ENCODE measurements at places on chromosomes 3 and 15.
A peak's percentile ranks its signal among the peaks of the same experiment; 100 is the strongest.

- no peak for DNase-seq
Observed at GRCh38 chr15:45662375-45662774, 27.5 kb downstream of the SQOR start.

DNA sequence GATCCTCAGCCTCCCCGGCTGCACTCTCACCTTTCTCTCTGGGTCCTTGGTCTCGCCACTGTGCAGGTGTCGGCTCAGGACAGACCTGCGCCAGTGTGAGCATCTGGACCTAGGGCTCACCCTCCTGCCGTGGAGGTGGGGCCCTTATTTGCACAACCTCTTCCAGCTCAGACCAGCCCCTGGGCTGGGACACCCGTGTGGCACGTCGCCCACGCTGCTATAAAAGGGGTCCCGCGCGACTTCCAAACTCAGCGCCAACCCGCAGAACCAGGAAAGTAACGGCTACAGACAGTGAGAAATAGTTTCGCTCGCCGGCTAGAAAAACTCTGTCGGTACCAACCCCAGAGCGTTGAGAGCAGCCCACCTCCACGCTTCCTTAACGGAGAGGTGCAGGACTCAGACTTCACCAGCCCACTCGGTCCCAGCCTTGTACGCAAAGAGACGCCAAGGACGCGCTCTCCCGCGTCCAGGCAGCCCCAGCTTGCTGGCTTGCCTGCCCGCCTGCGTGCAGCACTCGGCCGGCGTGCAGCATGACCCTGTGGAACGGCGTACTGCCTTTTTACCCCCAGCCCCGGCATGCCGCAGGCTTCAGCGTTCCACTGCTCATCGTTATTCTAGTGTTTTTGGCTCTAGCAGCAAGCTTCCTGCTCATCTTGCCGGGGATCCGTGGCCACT lies at the start of the genes DUOX2 and DUOXA2:
Gene DUOX2, minus strand, starts transcription at position 97 of the 675 bp plus-strand sequence. CDS start 761 bp downstream, outside the sequence.
Gene DUOXA2, plus strand, starts transcription at position 251 of the 675 bp plus-strand sequence. Its CDS starts 280 bp downstream, at position 531.
- DNase-seq = no peak

DNA sequence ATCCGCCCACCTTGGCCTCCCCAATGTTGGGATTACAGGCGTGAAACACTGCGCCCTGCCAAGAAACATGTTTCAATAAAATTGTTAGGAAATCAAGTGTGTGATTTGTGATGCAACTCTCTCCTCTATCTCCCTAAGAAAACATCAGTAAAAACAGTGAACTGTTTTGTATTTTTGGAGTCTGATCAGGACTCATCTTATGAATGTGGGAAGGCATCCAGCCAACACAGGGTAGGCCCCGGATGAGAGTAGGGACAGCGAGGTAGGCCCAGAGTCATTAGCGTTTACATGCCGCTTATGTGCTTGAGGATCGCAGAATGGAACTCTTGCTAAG lies 884 bp upstream of the GLYCTK start:
- no peak for DNase-seq

DNA sequence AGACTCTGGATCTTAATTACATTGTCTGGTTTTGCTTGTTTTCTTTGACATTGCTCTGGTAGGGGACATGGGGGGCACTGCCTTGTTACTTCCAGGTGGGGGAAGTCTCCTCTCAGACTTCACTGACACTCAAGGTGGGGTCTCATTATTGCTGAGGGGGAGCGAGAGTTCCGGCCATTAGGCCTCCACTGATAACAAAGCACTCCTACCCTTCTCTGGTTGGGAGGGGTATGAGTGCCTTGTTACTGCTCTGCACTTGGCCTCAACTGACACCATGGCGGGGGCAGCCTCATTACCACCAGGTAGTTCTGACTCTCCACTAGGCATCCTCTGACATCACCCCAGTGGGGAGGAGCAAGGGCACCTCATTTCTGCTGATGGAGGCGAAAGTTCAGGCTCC lies 25.7 kb downstream of the SH3GL3 start:
- no peak for DNase-seq

DNA sequence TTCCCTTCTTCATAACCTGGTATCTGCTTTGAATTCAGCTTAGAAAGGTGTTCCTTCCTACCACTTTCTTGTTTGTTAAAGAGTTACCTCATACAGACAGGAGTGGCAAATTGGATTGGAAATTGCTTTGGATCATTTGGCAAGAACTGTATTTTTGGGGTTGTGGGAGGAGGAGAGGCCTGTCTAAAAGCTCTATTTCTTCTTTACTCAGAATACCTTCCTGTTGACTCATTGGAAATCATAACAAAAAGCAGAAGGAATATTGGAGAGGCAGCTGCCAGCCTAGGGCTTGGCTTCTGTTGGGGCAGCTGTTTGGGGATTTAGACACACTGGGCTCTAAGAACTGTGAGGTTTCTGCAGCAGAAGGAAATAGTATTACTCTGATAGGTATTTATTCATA lies 14.2 kb downstream of the IQGAP1 start:
- DNase-seq = peak; percentile 85

GRCh38 chr15:46014532-46014931 lies 379.7 kb downstream of the SQOR start:
- DNase-seq = no peak

DNA sequence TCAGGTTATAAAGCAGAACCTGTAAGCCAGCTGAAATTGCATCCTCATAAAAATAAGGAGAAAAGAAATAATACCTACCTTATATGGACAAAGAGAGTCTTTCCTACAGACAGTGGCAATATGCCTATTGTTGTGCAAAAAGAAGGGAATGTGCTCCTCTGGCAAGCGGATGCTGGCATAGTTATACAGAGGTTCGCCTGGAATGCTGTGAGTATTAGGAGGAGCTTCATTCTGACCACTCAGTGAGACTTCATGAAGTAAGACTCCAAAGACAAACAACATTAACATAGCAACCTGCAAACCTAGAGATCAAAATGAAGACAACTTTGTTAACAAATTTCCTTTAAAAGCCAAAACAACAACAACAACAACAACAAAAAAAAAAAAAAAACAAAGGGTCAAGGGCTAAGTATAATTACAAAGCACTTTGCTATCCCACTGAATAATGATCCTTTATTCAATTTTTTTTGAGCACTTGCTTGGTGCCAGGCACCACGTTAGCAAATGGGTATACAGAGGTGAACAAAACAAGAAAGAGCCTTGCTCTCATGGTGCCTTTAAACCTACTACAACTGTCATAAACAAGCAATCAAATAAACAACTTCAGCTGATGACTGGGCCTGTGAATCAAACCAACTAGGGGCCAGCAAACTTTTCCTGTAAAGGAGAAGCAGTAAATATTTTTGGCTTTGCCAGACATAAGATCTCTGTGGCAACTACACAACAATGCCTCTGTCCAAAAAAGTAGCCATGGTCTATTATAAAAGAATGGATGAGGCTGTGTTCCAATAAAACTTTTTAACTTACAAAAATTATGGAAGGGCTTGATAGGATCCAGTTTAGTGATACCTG lies 3.7 kb downstream of the EOGT start:
- DNase-seq = peak; percentile 92

DNA sequence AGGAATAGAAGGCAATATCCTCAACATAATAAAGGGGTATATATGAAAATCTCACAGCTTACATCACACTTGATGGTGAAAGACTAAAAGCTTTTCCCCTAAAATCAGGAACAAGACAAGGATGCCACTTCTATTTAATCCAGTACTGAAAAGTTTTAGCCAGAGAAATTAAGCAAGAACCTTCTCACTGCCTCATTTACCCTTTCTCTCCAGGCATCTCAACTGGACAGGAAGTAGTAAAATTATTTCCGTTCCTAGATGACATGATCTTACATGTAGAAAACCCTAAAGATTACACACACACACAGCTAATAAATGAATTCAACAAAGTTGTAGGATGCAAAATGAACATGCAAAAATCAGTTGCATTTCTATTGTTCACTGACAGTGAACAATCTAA lies 11.2 kb downstream of the SCAP start:
- DNase-seq = no peak

Data from IMR-90 (cell line).